ENCODE measurements at places on chromosomes 1 and 21.

DNA sequence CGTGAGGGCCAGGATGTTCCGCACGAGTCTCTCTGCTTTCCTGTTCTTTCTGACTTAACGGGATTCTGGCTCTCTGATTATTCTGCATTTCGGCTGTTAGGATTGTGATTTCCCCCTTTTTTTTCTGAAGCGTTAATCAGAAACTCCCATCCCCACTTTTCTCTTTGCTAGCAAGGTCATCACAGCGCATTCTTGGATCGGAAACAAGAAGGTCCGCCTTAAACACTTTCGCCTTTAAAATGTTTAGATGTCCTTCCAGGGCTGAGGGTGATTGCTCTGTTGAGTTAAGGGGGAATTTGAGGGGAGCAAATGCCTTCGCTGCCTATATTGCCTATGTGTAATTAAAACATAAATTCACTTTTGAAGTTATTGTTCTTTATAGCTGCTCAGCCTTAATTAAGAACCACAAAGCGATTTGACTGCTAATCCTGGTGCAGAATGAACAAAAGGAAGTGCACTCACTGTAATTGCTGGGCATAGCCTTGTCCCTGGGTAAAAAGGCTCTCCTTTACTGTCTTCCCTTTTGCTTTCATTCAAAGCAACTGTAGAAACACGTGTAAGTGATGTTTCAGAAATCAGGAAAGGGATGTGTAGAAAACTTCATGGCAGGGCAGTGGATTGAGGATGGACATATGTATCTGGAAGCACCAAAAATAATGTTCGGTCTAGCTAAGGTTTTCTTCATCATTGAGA lies 1.2 kb downstream of the LAMC1 start:
- no peak for DNase-seq

DNA sequence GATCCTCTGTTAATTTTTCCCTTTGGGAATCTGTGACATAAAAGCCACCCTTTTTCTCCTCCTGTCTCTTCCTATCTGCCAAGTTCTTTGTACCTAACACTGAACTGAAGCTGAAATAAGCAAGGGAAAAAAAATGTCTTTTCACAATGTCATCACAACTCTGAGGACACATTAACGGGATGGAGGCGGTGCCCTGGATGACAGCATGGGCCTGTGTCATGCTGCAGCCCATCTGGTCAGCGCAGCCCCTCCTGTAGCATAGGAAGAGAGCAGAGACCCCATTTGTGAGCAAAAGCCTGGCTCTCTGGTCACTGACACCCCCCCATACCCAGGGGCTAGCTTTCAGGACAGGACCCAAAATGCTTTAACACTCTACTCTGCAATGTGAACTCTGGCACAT lies 22.5 kb downstream of the SYT2 start:
- DNase-seq: no peak

DNA sequence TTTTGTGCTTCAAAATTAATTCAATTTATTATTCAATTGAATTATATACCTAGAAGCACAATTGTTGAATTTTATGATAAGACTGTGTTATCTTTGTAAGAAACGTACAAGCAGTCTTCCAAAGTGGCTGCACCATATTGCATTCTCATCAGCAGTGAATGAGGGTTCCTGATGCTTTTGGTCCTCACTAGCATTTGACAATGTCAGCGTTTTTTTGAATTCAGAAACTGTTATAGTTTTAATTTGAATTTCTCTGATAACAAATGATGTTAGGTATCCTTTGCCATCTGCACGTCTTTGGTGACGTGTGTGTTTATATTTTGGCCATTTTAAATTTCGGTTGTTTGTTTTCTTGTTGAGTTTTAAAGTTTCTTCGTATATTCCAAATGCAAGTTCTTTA lies 553.0 kb upstream of the ZP4 start:
- DNase-seq: no peak

DNA sequence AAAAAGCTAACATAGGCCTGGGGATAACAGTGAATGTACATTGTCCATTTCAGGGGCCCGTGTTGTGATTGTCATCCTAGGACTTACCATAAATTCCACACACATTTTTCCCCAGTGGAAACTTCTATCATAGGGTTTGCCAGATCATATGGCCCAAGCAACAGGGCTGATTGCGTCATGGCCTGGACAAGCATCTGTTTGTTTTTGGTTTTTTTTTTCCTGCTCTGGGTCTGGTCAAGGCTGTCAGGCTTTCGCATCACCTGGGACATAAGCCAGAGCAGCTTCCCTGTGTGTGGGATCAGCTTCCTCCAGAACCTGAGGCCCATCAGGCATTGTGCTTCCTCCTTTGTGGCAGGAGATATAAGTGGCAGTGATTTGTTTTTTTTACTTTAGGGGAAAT lies 598.5 kb upstream of the USP24 start:
- DNase-seq: no peak

DNA sequence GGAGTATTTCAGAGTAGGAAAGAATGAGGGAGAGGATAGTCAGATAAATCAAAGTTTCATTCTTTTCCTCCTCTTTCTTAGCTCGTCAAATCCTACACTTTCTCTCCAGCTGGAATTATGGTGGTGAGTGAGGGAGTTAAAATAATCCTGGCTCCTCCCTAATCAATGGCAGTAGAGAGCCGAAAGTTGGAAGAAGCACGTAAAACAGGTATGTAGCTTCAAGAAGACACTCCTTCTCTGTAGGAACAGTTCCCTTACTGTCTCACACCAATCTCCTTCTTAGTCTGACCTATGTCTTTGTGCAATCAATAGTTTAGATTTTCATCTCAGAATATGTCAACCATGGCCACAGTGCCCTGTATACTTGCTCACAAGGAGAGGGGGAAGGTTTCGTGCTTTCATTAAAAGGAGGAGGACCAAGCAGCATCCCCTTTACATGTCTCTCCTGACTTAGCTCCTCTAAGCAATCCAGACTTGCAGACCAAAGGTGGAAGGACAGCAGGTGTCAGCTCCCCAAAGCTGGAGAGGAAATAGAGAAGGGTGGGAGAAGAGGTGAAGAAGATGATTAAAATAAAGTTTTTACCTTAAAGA lies 878 bp downstream of the MINDY1 start:
- no peak for DNase-seq

DNA sequence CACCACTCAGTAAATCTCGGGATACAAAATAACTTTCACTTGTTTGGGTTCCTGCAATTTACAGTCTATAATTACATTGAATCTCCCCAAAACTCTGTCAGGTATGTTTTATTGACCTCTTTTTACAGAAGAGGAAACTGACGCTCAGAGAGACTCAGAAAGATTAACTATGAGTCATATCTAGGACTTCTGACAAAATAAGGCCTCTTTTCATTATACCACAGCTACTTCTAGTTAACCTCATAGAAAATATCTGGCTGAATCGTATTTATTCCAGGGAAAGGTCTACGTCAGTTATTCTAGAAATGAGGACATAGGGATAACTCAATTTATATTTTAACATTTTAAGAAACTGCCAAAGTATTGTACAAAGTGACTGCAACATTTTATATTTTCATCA lies 211.1 kb upstream of the FAM78B start:
- DNase-seq: no peak

- no peak for DNase-seq
These were observed 22.8 kb upstream of the TIAM1 start for GRCh38 chr21:31366825-31367224.

DNA sequence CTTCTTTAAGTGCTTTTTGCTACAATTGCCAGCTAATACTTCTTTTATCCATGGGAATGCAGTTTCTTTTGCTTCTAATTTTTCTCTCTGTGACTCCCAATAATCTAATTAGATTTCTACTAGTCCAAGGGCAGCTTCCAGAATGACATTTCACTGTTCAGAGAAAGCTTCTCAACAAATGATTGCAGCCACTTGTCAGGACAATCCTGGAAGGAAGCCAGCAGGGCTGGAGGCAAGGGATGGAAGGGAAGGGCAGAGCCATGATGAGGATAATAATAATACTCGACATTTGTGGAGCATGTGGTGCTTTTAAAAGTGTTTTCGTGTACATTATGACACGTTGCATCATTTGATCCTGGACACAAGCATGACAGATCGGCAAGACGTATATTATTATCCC lies 19.4 kb downstream of the F11R start:
- no peak for DNase-seq

- no peak for DNase-seq
These were observed 60.6 kb downstream of the LYST start for GRCh38 chr1:235806123-235806522.

- DNase-seq: no peak
These were observed 27.0 kb upstream of the REG4 start for GRCh38 chr1:119838236-119838635.

DNA sequence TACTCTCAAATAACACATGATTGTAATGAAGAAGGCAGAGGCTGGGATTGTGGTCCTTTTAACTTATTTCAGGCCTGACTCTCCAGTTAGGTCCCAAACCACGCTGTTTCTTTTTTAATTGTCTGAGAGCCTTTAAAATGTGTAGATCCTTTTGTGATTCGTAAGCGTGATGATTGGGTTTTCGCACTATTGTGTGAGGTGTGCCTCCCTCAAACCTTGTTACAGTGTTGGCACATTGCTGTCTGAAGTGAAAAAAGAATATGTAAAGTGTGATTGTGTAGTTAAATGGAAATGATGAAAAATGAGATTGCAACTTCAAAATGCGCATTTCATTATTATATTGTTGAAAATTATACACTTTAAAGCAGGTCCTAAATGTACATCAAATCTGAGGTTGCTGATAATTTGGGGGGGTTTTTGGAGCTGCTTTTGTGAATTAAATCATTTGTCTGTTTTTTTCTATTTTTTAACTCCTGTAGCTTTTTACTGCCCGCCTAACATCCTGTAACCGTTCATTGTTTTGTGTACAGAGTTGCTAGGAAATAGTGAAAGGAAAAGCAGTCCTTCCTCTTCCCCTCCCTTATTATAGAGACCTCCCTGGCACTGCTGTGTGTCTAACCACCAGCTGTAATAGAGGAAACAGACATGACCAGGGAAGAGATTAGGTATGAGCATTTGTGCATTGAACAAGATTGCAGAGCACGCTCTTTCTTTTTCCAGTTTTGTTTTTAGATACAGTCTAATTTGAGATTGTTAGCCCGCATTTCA lies 43.3 kb downstream of the IARS2 start:
- peak; percentile 27 for DNase-seq

DNA sequence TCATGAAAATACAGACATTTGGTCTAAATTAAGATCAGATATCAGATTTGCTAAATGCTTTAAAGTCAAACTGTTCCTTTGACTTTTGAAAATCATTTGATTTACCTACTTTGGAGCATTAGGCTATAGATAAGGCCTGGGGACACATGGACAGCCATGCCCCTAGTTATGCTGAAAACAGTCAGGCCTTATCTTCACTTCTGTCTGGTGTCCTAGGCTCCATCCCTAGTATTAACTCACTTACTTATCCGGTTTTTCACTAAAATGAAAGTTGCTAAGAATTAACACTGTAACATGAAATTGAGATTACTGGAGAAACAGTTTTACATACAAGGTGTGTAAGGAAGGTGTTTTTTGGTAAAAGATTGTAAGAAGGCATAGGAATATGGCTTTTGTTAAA lies 4.5 kb upstream of the CATSPERE start:
- DNase-seq: no peak

DNA sequence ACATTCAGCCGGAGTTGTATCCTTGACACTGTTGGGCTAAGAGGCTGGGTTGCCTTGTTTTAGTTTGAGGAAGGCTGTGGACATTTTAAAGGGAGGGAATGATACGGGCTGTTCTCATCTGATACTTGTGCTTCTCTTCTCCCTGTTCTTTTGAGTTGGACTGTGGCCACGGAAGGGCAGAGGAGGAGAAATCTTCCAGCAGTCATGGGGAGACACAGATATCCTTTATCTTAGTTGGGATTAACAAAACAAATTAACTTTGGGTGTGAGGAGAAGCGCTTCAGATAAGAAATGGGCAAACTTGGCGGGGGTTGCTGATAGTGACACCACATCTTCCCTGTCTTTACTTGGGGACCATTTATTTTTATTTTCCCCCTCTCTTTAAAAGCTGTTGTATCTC lies 138.8 kb downstream of the ROR1 start:
- DNase-seq: no peak

DNA sequence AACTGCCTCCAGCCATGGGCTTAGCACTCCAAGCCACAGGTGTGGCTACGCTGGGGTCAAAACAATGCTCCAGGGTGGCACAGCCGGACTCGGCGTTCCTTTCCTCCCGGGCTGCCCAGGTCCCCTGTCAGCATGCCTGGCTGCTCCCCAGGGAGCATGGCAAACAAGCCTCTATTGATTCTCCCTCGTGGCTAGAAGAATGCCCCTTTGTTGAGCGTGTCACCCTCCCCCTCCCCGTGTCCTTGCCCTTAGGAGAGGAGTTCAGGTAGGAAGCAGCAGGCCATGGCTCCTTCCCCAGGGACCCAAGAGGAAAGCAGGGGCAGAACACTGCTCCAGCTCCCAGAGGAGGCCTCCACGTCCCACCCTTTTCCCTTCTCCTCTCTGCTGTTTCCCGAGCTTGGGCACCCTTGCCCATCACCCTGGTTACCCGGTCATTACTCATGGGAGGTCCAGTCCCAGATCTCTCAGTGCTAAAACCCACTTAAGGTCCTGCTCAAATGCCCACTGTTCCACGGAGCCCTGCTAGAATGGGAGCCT lies 57.4 kb upstream of the CITED4 start:
- DNase-seq: no peak

DNA sequence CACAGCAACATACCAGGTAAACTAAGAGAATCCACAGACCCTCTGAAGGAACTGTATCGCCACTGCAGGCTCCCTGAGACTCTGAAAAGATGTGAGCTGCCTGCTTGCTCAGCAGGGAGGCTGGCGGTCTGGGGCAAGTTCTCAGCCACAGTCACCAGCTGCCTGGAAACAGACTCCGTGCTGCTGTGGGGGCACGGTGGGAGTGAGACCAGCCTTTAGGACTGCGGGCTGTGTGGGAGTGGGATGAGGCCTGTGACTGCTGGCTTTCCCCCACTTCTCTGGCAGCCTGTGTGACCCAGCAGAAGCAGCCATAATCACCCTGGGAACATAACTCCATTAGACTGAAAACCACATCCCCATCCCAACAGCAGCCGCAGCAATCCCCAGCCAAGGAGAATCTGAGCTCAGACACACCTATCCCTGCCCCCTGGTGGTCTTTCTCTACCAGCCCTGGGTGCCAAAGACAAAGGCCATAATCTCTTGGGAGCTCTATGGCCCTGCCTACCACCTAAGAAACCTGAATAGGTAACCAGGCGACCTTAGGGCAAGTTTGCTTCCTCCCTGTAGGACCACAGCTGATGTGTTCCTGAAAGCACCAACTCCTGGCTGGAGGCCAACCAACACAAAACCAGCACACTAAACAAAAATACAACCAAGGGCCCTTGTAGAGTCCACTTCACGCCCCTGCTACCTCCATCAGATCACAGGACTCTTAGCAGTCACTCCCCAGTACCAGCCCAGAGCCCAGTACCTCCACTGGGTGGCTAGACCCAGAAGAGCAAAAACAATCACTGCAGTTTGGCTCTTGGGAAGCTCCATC lies 151.5 kb downstream of the SMYD3 start:
- DNase-seq: no peak

- DNase-seq: no peak
These were observed 94.0 kb downstream of the ST6GALNAC5 start for GRCh38 chr1:76961181-76961819.

Measured in CD8-positive, alpha-beta T cell (primary cell).